Testis (tissue), 5 donors: ENCODE measurements at places on chromosomes 1 and 21. TPM values are rescaled to one million over a fixed set of nuclear protein-coding genes. Genes with fewer than 3 reads are reported as not detected.
A peak's percentile ranks its signal among the peaks of the same experiment; 100 is the strongest.

PDPN gene
- total RNA-seq: 6.5 TPM

DNA sequence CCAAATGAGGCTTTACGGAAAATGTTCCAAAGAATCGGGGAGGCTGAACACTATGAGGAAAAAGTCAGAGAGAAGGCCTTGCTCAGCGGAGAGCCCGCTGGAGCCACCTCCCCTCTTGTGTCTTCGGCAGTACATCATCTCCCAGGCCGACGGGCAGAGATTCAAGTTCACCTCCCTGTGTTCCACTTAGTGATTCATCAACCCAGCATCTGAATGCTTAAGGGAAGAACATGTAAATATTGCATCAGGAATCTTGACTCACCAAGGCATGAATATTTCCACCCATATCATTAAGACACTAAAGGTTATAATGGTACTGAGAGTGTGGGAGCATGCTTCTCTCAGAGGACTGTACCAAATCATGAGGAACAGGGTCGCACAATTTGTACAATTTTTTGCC lies 172.5 kb downstream of the ST6GALNAC5 start:
- no peaks in the 10 kb centered on the region for H3K4me1 ChIP-seq
- H3K27ac ChIP-seq: no peak overlapping the region
- DNase-seq: peak; percentile 74
- H3K36me3 ChIP-seq: no peaks in the 10 kb centered on the region
- no peak overlapping the region for H3K4me3 ChIP-seq
- H3K27me3 ChIP-seq: no peaks in the 10 kb centered on the region

DNA sequence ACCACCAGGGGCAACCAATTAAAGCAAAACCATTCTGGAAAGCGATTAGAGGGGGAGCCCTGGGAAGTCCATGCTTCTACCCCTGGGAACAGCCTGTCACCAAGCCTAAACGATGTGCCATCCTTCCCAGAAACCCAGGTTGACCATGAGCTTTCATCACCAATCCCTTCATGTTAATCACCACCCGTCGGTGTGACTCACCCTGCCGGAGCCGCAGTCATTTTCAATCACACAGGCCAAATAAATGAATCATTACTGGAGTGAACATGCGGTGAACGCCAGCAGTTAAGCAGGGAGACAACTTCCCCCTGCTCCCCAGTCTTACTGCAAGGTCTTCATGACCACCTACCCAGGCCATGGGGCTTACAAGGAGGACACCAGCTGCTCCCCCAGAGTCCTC lies 308.8 kb downstream of the AJAP1 start:
- H3K27ac ChIP-seq: no peak overlapping the region
- no peaks in the 10 kb centered on the region for H3K36me3 ChIP-seq
- H3K4me3 ChIP-seq: no peak overlapping the region
- no peaks in the 10 kb centered on the region for H3K4me1 ChIP-seq
- DNase-seq: no peak

EEIG2 gene
- 14.7 TPM for total RNA-seq

GRCh38 chr1:74858136-74858535 lies 125.2 kb downstream of the TYW3 start:
- no peaks in the 10 kb centered on the region for H3K4me1 ChIP-seq
- no peak overlapping the region for H3K27ac ChIP-seq
- DNase-seq: no peak
- H3K36me3 ChIP-seq: no peaks in the 10 kb centered on the region

- no peak overlapping the region for H3K4me3 ChIP-seq
- no peak for DNase-seq
- no peaks in the 10 kb centered on the region for H3K4me1 ChIP-seq
- H3K27me3 ChIP-seq: no peaks in the 10 kb centered on the region
- H3K36me3 ChIP-seq: no peaks in the 10 kb centered on the region
Observed at GRCh38 chr1:65109487-65109886, 38.5 kb upstream of the AK4 start.

DNA sequence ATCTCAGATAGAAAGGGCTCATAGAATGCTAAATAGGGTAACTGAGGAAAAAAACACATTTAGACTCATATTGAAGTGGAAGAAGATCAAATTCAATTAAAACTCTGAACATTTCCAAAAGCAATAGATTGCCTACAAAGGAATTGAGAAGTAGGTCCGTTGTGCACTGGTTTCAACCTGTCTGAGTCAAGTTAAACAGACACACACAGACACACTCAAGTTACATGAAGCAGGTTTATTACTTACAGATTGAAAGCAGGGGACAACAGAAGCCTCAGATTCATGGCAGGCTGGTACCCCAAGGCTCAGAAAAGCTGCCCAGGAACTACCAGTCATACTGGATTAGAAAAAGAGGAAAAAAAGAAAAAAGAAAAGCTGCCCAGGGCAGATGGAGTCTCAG lies 20.7 kb upstream of the S100A2 start:
- H3K4me1 ChIP-seq: peaks cover 15% of the 10 kb centered on the region
- H3K27me3 ChIP-seq: no peaks in the 10 kb centered on the region
- no peak for DNase-seq
- H3K36me3 ChIP-seq: no peaks in the 10 kb centered on the region
- no peak overlapping the region for H3K27ac ChIP-seq

DNA sequence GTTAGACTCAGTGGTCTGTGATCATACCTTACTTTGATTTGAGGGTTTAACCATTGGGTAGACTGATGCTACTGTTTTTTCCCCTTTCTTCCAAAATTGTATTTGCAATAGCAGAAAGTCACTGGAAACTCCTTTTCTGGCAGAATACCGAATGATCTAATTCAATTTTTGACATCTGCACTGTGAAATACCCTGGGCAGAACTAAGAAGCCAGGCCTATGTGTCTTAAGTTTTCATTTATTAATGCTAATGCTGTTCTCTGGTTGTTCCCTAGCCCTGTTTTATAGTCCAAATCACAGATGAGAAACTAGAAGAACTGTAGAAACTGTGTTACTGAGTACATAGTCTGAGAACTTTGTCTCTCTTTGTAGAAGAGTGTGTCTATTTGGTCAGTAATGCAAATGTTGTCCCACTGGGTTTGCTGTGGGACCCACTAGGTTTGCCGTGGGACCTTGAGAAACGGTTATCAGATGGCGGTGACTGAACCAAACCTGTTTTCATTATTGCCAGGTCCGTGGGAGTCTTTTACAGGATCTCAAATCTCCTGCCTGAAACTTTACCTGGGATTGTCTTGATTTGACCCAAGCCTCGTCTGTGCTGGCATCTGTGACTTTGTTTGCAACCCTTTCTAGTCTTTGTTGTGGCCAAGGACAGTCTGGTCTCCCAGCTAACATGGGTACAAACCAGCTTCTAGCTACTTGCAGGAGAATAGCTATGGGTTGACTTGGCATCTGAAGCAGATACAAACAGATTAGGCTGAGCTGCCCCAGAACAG lies 41.4 kb downstream of the PEX14 start:
- no peak for DNase-seq
- peaks cover 6% of the 10 kb centered on the region for H3K4me1 ChIP-seq
- H3K27ac ChIP-seq: no peak overlapping the region
- H3K27me3 ChIP-seq: no peaks in the 10 kb centered on the region

- H3K27ac ChIP-seq: no peak overlapping the region
- peaks cover 13% of the 10 kb centered on the region for H3K4me1 ChIP-seq
- no peaks in the 10 kb centered on the region for H3K36me3 ChIP-seq
- H3K4me3 ChIP-seq: no peak overlapping the region
Observed at GRCh38 chr1:22807340-22807739, 96.7 kb downstream of the EPHB2 start.

DNA sequence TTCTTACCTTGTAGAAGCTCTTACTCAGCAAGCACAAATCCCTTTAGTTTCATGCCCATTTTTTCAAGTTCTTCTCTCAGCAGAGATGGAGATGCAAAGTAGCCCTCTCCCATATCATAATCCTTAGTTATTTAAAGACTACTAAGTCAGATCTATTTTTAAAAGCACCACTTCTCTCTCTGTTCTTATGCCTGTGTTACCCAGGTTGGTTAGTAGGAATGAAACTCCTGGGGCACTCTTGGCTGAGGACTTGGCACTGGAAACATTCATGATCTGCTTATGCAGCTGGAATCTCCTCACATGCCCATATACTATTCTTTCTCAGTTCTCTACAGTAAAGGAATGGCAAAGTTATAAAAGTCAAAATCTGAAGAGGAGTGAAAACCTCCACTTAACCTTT lies 51.9 kb upstream of the PPP2R5A start:
- H3K27me3 ChIP-seq: no peaks in the 10 kb centered on the region
- no peak overlapping the region for H3K4me3 ChIP-seq
- no peaks in the 10 kb centered on the region for H3K4me1 ChIP-seq
- H3K27ac ChIP-seq: no peak overlapping the region

LIX1L gene
- 20.6 TPM for total RNA-seq

GRCh38 chr1:69737527-69738185 lies 169.9 kb downstream of the LRRC7 start:
- no peaks in the 10 kb centered on the region for H3K27me3 ChIP-seq
- no peaks in the 10 kb centered on the region for H3K36me3 ChIP-seq
- H3K4me3 ChIP-seq: no peak overlapping the region

- H3K27ac ChIP-seq: no peak overlapping the region
- H3K27me3 ChIP-seq: no peaks in the 10 kb centered on the region
- no peak for DNase-seq
- H3K4me1 ChIP-seq: no peaks in the 10 kb centered on the region
Observed at GRCh38 chr1:57232500-57232899, 191.4 kb downstream of the DAB1 start.

GRCh38 chr1:236589531-236589930 lies 14.8 kb downstream of the HEATR1 start:
- no peaks in the 10 kb centered on the region for H3K4me1 ChIP-seq
- H3K27me3 ChIP-seq: no peaks in the 10 kb centered on the region
- DNase-seq: no peak

EFNA4 gene
- 6.9 TPM for total RNA-seq

DNA sequence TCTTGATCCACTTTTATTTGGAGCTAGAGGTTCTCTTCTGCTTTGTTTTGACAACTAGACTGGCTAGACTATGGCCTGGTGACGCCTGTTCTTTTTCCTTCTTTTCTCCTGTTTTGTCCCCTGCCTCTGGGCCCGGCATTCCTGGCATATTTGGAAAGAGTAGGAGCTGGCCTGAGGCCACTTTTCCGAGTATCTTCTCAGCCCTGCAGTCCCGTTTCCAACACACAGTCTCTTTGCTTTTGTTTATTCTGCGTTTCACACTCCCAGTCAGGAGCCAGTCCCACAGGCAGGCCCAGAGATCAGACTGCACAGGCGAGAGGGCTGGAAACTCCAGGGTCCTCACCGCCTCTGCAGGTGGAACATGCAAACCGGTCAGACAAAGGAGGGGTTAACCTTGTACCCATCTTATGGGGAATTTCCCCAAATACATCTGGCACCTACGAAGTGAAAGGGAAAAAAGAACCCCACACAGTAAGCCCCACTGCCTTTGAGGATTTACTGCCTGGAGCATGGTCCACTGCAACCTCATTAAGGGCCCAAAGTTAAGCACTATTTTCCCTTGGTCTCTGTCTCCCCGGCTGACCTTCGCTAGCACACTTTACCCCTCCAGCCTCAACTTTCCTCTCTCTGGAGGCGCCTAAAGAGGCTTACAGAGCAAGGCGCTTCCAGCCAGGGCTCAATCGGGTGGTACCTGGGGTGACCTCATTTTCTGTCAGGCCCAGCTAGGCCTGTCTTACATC lies 141.1 kb downstream of the TOMM20 start:
- H3K36me3 ChIP-seq: no peaks in the 10 kb centered on the region
- peak overlapping the region; percentile 93 for H3K27ac ChIP-seq
- H3K4me1 ChIP-seq: peaks cover 48% of the 10 kb centered on the region
- DNase-seq: peak; percentile 85
- no peak overlapping the region for H3K4me3 ChIP-seq

ZNF648 gene
- 3.8 TPM for total RNA-seq

GRCh38 chr1:22297999-22298398 lies 153.7 kb upstream of the ZBTB40 start:
- no peak overlapping the region for H3K4me3 ChIP-seq
- no peak for DNase-seq
- no peaks in the 10 kb centered on the region for H3K27me3 ChIP-seq
- H3K36me3 ChIP-seq: no peaks in the 10 kb centered on the region

CITED4 gene
- 124 TPM for total RNA-seq

- no peak overlapping the region for H3K4me3 ChIP-seq
- no peak for DNase-seq
- H3K4me1 ChIP-seq: no peaks in the 10 kb centered on the region
- H3K27me3 ChIP-seq: no peaks in the 10 kb centered on the region
- no peaks in the 10 kb centered on the region for H3K36me3 ChIP-seq
Observed at GRCh38 chr1:48695161-48695560, 81.5 kb downstream of the BEND5 start.

DNA sequence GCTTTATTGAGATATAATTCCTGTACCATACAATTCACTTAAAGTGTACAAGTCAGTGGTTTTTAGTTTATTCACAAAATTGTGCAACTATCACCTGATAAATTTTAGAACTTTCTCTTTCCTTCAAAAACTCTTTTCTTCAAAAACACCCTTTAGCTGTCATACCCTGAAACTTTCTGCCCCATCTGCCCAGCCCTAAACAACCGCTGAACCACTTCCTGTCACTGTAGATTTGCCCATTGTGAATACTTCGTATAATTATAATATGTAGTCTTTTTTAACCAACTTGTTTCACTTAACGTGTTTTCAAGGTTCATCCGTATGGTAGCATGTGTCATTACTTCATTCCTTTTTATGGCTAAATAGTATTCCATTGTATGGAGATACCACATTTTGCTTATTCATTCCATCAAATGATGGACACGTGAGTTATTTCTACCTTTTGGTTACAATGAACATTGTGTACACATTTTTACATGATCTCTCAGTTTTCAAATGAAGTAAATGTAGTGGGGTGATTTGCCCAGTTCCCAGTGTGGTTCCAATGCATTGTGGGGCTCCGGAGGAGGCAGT lies 37.9 kb downstream of the WNT4 start:
- H3K27ac ChIP-seq: no peak overlapping the region
- H3K4me1 ChIP-seq: peaks cover 25% of the 10 kb centered on the region
- H3K4me3 ChIP-seq: no peak overlapping the region
- no peaks in the 10 kb centered on the region for H3K36me3 ChIP-seq
- no peak for DNase-seq
- H3K27me3 ChIP-seq: no peaks in the 10 kb centered on the region

- H3K27me3 ChIP-seq: no peaks in the 10 kb centered on the region
- no peak overlapping the region for H3K4me3 ChIP-seq
- no peaks in the 10 kb centered on the region for H3K4me1 ChIP-seq
- no peaks in the 10 kb centered on the region for H3K36me3 ChIP-seq
- H3K27ac ChIP-seq: no peak overlapping the region
- DNase-seq: no peak
Observed at GRCh38 chr1:165169028-165169427, 187.5 kb downstream of the LMX1A start.

- H3K27me3 ChIP-seq: no peaks in the 10 kb centered on the region
- H3K4me3 ChIP-seq: no peak overlapping the region
- no peaks in the 10 kb centered on the region for H3K4me1 ChIP-seq
- DNase-seq: no peak
Observed at GRCh38 chr1:240527086-240527485, 84.9 kb downstream of the GREM2 start.

VANGL2 gene
- total RNA-seq: 3.8 TPM

GRCh38 chr1:179031855-179032513 lies 6.3 kb downstream of the FAM20B start:
- no peak overlapping the region for H3K27ac ChIP-seq
- H3K4me3 ChIP-seq: no peak overlapping the region
- H3K36me3 ChIP-seq: no peaks in the 10 kb centered on the region
- no peak for DNase-seq
- no peaks in the 10 kb centered on the region for H3K27me3 ChIP-seq
- H3K4me1 ChIP-seq: peaks cover 31% of the 10 kb centered on the region

GRCh38 chr1:203636291-203636690 lies 9.7 kb downstream of the ATP2B4 start:
- peaks cover 41% of the 10 kb centered on the region for H3K4me1 ChIP-seq
- no peaks in the 10 kb centered on the region for H3K27me3 ChIP-seq
- peak; percentile 72 for DNase-seq
- H3K36me3 ChIP-seq: no peaks in the 10 kb centered on the region
- H3K27ac ChIP-seq: peak overlapping the region; percentile 41
